Esophagus squamous epithelium (tissue), 5 donors: ENCODE measurements at places on chromosomes 16 and 17.

DNA sequence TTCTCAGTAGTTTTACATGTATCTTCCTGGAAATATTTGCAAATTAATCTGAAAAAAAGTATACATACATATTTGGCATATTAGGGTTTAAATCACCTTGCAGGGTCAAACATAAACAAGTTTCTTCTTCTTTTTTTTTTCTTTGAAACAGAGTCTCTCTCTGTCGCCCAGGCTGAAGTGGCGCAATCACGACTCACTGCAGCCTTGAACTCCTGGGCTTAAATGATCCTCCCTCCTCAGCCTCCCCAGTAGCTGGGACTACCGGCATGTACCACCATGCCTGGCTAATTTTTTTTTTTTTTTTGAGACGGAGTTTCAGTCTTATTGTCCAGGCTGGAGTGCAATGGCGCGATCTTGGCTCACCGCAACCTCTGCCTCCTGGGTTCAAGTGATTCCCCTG, 12.6 kb upstream of the FUS start:
- DNase-seq, result no peak

DNA sequence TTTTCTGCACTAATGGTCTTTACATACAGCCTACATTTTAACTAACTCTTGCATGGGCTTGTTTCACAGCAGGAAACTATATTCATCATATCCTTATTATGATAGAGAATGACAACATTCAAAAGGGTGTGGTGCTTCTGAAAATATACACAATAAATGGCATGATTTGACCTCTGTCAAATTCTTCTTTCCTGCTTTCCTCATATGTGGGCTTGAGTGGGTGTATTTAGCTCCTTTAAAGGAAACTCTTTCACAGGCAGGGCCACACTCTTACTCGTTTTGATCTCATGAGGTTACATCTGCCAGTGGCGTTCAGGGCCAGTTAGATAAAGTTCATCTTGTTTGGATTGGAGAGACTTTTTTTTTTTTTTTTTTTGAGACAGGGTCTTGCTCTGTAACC, 6.1 kb downstream of the SLC35G3 start:
- no peak for DNase-seq

DNA sequence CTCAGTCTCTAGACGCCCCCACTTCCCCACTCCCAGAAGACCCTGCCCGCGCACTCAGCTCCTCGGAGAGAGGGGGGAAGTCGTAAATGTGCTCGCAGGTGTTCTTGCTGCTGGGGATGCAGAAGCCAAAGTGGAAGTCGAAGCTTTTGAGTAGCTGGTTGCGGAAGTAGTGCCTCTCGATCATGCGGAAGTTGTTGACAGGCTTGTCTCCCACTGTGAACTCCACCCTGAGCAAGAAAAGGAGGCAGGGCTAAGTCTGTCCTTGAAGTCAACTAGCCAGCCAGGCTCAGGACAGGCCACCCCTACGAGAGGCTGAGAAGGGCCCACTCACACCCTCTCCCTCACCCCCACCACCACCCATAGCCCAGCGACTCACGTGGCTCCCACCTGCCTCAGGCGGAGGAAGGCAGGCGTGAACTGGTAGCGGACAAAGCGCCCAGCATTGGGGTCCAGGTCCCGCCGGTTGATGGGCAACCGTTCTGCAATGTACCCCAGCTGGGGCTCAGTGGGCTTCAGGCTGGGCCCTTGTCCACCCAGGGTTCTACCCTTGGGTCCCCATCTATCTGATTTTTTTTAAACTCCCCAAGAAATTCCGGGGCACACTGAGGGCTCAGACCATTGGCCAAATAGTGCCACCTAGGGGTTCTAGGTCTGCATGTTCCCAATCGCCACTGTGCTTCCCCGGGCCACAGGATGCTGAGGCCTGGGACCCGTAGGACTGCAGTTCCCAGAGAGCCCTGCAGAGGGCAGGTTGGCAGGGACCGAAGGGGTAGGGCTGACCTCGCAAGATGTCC, 4.6 kb downstream of the UNC119 start:
- DNase-seq, result no peak

DNA sequence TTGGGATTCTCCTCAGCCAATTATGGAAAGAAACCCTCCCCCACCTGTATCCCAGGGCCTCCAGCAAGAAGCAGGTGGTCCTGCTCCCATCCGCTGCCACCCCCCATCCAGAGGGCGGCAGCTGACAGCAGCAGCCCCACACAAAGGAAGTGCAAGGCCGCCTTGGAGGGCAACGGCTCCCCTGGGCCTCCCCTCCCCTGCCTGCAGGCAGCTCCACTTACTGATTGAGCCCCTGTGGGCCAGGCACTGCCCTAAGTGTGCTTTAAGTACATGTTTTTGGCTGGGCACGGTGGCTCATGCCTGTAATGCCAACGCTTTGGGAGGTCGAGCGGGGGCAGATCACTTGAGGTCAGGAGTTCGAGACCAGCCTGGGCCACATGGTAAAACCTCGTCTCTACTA, 257.6 kb downstream of the PARN start:
- no peak for DNase-seq

- no peak for DNase-seq
These were observed 2.1 kb downstream of the ANTKMT start for GRCh38 chr16:722835-723633.

GRCh38 chr17:6138761-6139446, 68.7 kb downstream of the WSCD1 start:
- no peak for DNase-seq

GRCh38 chr16:57637965-57638364, 9.5 kb downstream of the ADGRG1 start:
- DNase-seq, result no peak

DNA sequence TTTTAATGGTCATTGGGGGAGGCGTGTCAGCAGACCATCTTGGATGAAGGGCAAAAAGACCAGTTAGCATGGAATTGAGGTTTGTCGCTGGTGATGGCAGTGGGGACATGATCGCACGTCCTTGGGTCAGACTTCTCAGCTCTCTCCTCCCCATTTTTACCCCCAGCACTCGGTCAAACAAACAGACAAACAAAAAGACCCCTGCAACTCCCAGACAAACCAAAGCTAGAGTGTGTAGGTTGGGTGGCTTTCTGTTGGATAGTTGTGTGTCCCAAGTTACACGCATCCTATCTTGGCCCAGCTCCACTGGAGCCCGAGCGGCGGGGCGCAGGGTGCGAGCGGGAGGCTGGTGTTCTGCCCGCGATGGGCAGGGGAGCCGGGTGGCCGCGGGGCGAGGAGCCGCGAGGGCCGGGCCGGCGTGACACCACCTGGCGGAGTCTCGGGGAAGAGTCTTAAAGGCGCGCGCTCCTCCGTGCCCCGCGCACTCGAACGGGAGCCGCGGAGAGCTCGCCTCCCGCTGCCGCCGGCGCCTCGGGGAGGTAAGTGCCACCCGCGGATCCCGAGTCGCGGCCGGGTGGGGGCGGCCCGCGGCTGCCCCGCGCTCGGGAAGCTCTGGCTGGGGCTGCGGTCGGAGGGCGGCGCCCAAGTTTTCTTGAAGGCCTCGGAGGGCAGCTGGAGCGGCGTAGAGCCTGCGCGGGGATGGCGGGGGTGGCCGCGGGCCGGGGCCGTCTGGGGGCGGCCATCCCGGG, 18.5 kb upstream of the NTN1 start:
- DNase-seq, result no peak

- DNase-seq, result no peak
These were observed 1.0 kb upstream of the C16orf74 start for GRCh38 chr16:85751698-85752501.

GRCh38 chr16:54957403-54958166, 26.9 kb downstream of the IRX5 start:
- DNase-seq, result no peak

DNA sequence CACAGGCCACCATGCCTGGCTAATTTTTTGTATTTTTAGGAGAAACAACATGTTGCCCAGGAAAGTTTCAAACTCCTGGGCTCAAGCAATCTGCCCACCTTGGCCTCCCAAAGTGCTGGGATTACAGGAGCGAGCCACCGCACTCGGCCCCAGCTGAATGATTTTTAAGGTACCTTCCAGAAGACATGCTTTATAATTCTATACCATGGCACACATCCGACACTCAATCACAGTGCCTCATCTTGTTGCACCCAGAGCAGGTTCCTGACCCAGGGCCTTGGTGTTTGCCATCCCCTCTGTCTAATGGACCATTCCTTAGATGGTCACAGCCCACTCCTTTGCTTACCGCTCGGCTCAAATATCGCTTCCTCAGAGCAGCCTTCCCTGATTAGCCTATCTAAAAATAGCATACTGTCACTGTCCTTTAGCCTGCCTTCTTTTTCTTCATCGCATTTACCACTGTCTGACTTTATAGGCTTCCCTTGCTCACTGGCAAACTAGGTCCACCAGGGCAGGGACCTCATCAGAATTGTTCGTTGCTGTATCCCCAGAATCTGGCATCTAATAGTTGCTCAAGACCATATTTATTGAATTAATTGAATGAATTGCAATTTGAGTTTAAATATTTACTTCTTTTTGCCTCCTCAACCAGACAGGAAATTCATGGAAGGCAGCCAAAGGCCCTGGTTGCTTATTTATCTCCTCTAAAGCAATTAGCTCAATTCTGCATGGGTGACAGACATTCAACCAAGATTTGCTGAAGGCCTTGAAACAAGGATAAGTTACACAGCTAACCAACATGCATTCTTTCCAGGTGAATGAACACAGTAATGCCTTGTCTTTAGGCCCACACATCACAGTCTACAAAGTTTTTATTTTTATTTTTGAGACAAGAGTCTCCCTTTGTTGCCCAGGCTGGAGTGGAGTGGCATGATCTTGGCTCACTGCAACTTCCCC, 6.3 kb upstream of the TENT4B start:
- DNase-seq, result no peak

GRCh38 chr16:14419817-14420216, 210.2 kb downstream of the PARN start:
- no peak for DNase-seq

DNA sequence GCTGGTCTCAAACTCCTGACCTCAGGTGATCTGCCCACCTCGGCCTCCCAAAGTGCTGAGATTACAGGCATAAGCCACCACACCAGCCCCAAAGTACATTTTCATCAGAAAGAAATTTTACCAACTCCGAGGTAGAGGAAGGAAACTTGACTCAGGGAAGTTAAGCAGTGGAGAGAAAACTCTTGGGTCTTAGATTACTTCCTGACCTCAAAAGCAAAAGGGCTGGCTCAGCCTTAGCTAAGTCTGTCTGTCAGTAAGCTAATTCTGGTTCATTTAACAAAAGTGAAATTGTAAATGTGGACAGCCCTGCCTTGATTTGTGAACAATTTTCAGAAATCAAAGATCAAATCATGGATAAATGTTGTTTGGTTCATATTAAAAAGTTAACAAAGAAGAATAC, 30.6 kb downstream of the MAP2K6 start:
- DNase-seq, result no peak

GRCh38 chr16:72612256-72612655, 435.7 kb downstream of the ZFHX3 start:
- DNase-seq, result no peak

DNA sequence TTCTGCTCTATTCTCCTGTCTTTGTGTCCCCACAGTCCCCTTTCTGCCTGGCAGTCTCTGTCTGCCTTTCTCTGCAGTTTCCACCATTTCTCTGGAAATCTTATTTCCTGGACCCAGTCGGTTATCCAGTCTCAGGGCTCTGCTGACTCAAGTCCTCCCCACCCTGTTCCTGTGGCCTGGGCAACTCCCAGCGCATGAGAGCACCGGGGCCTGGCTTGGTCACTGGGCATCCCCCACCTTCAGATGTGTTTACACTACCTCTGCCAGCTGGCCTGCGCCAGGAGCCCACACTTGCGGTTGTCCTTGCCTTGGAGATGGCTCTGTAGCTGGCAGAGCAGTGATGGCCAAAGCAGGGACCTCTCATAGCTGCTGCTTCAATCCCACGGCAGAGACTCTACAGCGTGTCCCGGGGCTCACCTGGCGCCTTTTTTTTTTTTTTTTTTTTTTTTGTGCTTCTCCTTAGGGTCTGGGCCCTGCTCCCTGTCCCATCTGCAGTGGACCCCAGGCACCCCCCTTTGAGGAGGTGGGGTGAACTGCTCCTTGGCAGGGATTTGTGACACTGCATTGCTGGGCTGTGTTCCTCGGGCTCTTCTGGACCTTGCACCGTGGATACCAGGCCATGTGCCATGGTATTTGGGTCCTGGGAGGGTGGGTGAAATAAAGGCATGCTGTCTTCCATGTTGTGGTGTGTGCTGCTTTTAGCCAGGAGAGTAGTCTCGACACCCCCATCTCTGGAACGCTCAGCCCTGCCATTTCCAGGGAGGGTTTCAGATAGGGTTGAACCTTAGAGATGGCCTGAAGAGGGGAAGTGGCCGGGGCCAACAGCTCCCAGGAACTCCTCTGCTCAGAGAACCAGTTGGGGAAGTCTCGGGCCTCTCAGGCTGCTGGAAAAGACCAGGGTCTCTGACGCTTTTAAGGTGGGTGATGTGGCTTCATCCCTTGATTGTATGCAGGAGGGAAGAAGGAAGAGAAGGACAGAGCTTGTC, 17.5 kb downstream of the GUCY2D start:
- no peak for DNase-seq

DNA sequence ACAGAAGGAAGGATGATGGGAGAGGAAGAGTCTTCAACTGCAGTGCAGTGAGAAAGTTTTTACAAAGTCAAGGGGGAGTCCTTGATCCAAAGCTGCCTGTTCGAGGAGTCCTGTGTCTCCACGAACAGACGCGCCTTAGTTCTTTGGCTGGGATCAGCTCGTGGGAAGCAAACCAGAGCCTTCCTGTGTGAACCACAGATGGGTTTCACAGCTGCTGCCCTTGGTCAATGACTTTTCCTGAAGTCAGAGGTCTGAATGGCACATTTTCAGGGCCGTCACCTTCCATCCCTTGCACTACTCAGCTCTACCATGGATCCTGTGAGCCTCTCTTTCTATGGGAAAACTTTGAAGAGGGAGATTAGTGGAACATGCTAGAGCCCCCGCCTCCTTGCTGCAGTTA, 4.2 kb upstream of the SBK1 start:
- DNase-seq, result no peak

GRCh38 chr17:43713494-43714162, 45.0 kb downstream of the SOST start:
- DNase-seq, result no peak

GRCh38 chr17:77480509-77481215, 339.9 kb downstream of the SEC14L1 start:
- DNase-seq, result no peak

DNA sequence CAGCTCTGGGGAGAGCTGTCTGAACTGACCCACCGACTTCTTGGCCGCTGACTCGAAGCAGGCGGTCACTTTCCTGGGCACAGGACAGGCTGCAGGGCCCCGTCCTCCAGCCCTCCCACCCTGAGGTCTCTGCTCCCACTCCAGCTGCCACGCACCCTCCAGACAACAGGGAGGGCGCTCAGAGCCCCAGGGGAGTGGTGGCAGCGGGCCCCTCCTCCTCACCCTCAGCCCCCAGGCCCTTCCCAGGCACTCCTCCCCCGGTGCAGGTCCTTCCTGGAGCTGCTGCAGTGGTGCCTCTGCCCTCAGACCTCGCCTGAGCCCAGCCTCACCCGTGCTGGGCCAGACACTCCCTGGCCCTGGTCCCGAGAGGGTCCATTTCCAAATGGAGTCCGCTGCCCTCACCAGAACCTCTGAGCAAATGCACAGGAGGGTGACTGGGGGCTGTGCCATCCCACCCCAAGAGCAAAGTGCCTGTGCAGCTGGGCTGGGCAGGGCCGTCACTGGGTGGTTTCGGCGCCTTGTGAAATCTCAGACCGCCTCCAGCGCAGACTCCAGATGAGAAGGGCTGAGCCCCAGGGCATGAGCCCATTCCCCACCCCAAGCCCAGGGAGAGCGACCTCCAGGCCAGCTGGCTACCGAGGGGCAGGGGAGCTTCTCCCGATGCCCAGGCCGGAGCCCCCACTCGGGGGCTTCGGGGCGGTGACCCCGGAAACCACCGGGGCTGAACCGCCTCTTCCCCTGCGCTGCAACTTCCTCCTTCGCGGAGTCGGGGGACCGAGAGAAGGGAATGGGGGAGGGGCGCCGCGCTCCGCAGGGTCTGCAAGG, 717 bp downstream of the CYBA start:
- DNase-seq, result no peak

GRCh38 chr17:17681744-17682292, 560 bp downstream of the RAI1 start:
- no peak for DNase-seq
